ENCODE measurements at places on chromosomes 1 and 21.

GRCh38 chr1:79005945-79006344 lies 585 bp downstream of the ADGRL4 start:
- no peak for DNase-seq

GRCh38 chr1:68010090-68010489 lies 40.3 kb downstream of the DIRAS3 start:
- DNase-seq, result no peak

DNA sequence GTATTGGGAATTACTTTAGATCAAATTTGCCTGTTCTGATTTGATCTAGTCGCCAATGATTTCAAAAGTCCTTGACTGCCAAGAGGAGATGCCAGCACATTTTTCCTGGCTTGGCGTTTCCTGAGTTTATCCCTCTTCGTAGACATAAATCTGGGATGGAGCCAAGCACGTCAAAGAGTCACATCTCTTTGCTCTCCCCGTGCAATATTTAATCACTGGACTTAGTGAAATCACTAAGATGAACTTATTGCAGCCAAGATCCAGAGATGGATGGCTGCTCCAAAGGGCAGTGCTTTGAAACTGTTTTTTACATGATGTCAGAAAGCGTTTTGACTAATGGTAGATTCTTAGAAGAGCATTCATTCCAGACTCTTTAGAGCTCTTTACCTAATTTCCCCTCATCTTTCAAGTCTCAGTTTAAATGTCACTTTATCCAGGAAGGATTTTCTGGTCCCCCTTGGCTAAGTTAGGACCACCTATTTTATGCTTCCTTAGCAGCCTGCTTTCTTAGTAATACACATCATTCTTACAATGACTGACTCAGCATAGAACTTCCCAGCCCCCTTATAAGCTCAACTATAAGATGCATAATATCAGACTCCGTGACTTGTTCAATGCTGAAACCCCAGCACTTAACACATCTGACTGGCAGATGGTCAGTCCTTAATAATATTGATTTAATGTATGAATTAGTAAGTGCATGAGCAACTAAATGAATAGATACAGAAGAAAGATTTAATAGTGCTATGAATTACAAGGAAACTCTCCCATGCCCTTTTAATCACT lies 94.4 kb upstream of the GREM2 start:
- no peak for DNase-seq

GRCh38 chr1:158272681-158273080 lies 17.0 kb upstream of the CD1C start:
- DNase-seq, result no peak

DNA sequence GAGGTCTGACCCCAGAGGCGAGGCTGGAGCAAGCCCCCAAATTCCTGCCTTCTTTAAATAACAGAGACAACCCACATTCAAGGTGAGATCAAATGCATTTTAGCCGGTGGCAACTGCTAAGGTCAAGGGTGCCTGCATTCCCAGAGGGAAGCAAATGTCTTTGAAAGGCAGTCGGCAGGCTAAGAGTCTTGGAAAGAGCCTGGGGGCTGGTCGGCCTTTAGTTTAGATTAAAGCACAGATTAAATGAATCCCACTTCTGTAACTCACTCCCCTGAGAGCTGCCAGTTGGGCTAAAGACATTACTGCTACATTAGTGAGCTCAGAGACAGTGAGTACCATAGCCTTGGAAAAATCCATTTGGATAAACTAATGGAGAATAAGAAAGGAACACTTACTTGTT lies 59.2 kb downstream of the HTR6 start:
- no peak for DNase-seq

DNA sequence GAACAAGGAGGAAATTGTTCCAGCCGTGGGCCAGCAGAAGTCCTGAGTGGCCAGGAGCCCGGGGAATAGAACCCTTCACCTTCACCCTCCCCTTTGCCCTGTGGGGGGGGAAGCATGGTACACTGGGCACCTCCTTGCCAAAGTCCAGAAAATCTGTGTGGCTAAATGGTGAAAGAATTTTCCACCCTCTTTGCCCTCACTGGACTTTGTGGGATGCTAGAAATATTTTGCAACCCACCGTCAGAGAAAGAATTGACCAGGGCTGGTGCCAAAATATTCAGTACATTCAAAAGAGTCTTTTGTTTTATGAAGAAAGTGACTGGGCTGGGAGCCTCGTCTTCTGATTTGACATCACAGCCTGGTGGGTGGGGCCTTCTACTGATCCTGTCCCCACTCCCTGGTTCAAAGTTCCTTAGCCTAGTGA lies 14.6 kb downstream of the NFASC start:
- no peak for DNase-seq

DNA sequence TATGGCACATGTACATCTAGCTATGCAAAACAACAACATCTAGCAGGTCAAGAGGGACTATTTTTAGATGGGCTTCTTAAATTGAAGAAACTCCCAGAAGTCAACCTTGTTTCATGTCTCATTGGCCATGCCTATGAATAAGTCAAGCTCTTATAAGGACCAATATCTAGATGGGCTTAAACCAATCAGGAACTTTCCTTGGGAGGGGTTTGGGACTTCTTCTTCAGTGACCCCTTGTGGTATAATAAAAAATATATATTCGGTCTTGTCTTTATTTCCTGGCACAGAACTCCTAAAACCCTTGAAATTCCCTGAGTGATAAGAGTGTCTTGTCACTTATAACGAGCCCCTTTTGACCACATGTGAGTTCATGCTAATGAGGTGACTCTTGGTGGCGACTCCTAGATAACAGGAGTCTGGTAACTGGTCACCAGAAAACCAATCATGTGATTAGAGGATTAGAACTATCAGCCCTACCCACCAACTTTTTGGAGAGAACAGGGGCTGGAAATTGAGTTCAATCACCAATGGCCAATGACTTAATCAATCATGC lies 218.3 kb downstream of the HHIPL2 start:
- no peak for DNase-seq

- DNase-seq, result no peak
Measured at GRCh38 chr21:25997788-25998611, 172.6 kb downstream of the APP start.

DNA sequence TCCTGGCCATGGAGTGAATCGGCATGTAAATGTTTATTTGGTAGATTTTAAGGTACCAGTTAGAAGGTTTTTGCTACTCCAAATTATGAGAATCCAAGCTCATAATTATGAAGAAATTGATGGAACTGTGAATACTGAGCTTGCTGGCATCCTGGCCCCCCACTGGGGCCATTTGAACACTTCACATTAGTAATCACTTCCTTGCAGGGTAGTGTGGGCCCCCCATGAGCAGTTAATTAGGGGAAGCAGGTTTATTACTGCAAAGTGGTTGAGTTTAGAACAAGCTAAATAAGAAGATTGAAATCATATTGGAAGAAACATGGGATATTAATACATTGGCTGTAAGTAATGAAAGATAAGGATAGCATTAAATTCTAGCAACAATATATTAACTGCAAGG lies 86.7 kb downstream of the S1PR1 start:
- DNase-seq, result no peak

GRCh38 chr1:206803221-206803730 lies 31.0 kb upstream of the IL10 start:
- DNase-seq, result peak; percentile 47

- DNase-seq, result no peak
Measured at GRCh38 chr1:206000641-206001339, 2.4 kb downstream of the RAB7B start.

GRCh38 chr1:93667642-93668041 lies 14.0 kb downstream of the BCAR3 start:
- DNase-seq, result no peak

DNA sequence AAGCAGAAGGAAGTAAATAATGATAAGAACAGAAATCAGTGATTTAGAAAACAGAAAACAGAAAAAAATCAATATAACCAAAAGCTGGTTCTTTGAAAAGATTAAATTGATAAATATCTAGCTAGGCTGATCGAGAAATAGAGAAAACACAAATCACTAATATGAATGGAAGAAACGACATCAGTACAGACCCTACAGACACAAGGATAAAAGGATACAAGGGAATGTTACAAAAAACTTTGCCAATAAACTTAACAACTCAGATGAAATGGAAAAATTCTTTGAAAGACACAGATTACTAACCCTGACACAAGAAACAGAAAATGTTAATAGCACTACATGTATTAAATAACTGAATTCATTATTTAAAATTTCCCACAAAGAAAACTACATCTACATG lies 6.3 kb upstream of the ARHGAP29 start:
- DNase-seq, result no peak

Data from stimulated activated CD4-positive, alpha-beta T cell treated with anti-CD3 and anti-CD28 coated beads, TNF-alpha, amount 100 ng/mL, for 1 hour (primary cell).